ENCODE measurements at places on chromosomes 1 and 21. TPM values are rescaled to one million over a fixed set of nuclear protein-coding genes. Genes with fewer than 3 reads are reported as not detected.

TRIM67 gene
- not detected for total RNA-seq

URB1 gene
- total RNA-seq: 21.5 TPM

PERM1 gene
- total RNA-seq: 0.50 TPM

RAB42 gene
- 2.1 TPM for total RNA-seq

OLFM3 gene
- total RNA-seq: 0.26 TPM

G0S2 gene
- 25.3 TPM for total RNA-seq

MNDA gene
- total RNA-seq: 2.6 TPM

PTCH2 gene
- 1.2 TPM for total RNA-seq

OR2L2 gene
- not detected for total RNA-seq

ARMH1 gene
- total RNA-seq: 0.66 TPM

DMRTA2 gene
- not detected for total RNA-seq

OR2G6 gene
- total RNA-seq: not detected

NPPB gene
- total RNA-seq: not detected

CFAP107 gene
- not detected for total RNA-seq

MIXL1 gene
- not detected for total RNA-seq

CD1D gene
- 0.26 TPM for total RNA-seq

Measured in esophagus muscularis mucosa (tissue), 4 donors.